ENCODE measurements at places on chromosomes 6 and 20.

- peak; percentile 48 for DNase-seq
Observed at GRCh38 chr6:21342501-21342900, 251.1 kb upstream of the SOX4 start.

GRCh38 chr6:128235556-128235955 is 284.8 kb downstream of the PTPRK start:
- DNase-seq: no peak

DNA sequence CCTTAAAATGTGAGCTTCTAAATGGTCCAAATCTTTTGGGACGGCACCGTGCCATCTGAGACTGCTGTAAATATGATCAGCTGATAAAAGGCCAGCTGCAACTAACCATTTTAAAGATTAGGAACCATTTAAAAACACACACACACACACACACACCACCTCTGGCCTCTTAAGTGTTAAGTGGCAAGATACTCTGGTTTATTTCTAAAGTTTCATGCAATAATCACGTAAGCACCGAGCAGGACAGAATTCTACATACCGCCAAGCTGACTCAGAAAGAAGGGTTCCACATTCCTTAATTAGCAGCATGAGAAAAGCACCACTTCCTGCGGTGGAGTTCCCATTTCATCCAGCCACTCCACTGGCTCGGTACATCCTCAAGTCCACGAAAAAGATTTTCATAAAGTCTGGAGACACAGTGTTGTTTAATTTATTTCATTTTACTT is 17.8 kb upstream of the ZNF217 start:
- DNase-seq: peak; percentile 95

DNA sequence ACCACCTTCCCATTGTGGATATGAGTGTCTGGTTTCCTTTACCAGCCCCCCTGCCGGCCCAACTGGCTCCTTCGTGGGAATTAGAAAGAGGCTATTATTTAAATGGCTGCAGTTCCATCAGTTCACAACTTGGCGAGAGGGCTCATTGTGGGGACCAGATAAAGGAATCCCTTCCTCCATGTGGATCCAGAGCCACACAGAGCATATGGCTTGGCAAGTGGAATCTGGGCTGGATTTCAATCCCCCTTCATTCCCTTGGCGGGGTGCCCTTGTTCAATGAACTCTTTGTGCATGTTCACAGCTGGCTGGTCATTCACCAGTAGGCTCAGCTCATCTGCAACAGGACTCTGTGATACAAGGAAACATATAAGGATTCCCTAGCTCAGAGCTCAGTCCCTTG is 140.6 kb downstream of the OPN5 start:
- no peak for DNase-seq

GRCh38 chr6:141097471-141097870 is 1035.3 kb upstream of the GJE1 start:
- DNase-seq: no peak

DNA sequence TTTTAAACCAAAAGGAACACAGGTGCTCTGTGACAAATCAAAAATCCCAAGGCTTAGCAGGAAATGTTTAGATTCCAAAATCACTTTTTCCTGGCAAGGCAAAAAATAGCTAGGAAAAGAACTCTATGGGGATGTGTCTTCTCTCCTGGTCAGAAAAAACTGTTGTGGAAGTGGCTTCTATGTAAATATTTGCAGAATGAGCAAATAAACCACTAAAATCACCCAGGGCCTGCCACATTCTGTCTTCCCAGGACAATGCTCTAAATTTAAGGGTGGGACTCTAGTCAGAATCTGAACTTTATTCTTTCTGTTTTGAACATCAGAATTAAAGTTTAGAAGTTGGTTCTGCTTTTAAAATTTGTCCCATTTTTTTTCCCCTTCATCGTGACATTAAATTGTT is 29.3 kb downstream of the GCM1 start:
- DNase-seq: no peak

DNA sequence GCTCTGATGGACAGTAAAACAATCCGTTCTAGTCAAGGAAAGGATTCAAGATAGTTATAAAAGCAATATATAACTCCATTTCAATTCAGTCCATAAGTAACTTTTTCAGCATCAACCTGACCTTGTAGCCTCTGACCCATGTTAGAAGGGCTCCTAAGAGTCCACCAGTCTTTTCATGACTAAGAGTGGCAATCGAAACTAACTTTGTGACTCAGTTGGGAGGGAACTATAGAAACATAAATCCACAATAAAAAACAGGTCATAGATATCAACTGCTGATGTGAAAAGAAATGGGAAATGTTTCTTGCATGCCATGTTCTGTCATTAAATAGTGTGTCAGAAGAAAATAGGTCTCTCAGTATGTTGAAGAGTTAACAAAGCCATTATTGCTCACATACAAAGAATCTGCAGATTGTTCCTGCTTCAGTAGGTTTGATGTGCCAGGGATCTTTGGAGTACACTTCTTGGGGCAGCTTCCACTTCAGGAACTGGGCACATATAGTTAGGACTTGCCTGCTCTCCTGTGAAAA is 16.2 kb upstream of the RBL1 start:
- DNase-seq: no peak

DNA sequence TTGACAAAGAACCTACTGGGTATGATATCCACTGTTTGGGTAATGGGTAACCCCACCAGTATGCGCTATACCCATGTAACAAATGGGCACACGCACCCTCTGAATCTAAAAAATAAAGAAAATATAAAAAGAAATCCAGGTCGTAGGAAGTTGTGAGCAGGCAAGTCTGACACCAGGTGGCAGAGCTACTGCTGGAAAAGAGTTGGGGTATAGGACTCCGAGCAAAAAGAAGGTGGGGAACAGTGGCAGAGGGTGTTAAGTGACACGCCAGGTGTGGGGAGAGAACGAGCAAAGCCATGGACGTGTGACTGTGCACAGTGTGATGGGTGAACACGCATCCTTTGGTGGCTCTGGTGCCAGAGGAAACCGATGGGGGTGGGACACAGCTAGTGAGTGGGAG is 46.7 kb downstream of the NOX3 start:
- DNase-seq: no peak

GRCh38 chr6:44007818-44008621 is 119.2 kb downstream of the MRPL14 start:
- no peak for DNase-seq

DNA sequence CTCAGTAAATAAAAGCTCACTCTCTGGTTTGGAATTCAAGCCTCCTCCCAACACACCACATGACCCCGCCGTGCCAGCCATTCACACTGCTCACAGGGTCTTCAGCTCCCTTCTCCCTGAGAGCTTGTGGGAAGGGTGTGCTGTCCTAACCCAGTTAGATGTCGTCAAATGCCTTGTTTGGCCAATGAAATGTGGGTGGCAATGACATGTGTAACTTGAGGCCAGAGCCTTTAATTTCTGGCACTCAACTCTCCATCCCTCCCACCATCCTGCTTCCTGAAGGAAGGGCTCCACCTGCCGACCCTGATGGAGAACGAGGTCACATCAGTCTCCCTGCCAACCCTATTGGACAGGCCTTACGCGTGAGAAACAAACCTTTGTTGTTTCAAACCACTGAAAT is 224.5 kb upstream of the AGPAT4 start:
- no peak for DNase-seq

DNA sequence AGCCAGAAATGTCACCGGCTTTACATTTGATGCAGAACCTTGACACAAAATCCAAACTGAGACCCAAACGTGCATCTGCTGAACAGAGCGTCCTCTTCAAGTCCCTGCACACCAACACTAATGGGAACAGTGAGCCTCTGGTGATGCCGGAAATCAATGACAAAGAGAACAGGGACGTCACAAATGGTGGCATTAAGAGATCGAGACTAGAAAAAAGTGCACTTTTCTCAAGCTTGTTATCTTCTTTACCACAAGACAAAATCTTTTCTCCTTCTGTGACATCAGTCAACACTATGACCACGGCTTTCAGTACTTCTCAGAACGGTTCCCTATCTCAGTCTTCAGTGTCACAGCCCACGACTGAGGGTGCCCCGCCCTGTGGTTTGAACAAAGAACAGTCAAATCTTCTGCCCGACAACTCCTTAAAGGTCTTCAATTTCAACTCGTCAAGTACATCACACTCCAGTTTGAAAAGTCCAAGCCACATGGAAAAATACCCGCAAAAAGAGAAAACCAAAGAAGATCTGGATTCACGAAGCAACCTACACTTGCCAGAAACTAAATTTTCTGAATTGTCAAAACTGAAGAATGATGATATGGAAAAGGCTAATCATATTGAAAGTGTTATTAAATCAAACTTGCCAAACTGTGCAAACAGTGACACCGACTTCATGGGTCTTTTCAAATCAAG is 108.4 kb downstream of the RTN4IP1 start:
- DNase-seq: no peak

- DNase-seq: no peak
Observed at GRCh38 chr20:62826646-62827310, 9.9 kb downstream of the COL9A3 start.

DNA sequence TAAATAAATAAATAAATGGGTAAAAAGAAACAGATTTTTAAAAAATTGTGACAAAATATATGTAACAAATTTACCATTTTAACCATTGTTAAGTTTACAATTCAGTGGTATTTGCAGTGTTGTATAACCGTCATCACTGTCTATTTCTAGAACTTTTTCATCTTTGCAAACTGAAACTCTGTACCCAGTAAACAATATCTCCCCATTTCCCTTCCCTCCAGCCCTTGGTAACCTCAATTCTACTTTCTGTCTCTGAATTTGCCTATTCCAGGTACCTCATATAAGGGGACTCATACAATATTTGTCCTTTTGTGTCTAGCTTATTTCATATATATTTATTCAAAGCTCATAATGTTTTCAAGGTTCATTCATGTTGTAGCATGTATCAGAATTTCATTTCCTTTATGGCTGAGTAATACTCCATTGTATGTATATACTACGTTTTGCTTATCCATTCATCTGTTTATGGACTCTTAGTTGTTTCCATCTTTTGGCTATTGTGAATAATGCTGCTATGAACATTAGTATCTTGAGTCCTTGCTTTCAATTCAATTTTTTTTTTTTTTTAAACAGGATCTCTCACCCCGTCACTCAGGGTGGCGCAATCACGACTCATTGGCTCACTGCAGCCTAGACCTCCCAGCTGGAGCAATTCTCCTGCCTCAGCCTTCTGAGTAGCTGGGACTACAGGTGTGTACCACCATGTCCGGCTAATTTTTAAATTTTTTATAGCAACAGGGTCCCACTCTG is 8.9 kb downstream of the MANBAL start:
- DNase-seq: peak; percentile 54

DNA sequence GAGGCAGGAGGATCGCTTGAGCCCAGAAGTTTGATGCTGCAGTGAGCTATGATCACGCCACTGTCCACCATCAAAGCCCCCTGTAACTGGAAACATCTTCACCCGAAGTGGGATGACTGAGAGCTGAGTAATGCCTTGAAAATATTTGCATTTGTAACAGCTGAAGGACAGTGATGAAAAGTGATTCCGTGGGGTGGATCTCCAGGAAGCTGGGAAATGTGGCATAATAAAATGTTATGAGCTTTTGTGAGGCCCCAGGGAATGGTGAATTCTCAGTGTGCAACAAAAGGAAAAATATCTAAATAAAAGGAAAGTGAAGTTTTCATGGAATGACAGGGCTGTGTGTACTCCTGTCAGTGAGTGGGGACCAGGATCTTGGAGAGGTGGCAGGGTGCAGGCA is 92.0 kb downstream of the JAG1 start:
- DNase-seq: peak; percentile 89

GRCh38 chr6:33781131-33781975 is 7.6 kb downstream of the LEMD2 start:
- DNase-seq: no peak

GRCh38 chr6:32046450-32047083 is 8.4 kb downstream of the CYP21A2 start:
- DNase-seq: no peak

DNA sequence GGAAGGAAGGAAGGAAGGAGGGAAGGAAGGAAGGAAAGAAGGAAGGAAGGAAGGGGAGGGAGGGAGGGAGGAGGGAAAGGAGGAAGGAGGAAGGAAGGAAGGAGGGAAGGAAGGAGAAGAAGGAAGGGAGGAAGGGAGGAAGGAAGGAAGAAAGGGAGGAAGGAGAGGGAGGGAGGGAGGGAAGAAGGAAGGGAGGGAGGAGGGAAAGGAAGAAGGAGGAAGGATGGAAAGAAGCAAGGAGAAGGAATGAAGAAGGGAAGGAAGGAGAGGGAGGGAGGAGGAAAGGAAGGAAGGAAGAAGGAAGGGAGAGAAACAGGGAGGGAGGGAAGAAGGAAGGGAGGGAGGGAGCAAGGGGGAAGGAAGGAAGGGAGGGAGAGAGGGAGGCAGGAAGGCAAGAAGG is 204.9 kb downstream of the PHACTR1 start:
- DNase-seq: no peak

DNA sequence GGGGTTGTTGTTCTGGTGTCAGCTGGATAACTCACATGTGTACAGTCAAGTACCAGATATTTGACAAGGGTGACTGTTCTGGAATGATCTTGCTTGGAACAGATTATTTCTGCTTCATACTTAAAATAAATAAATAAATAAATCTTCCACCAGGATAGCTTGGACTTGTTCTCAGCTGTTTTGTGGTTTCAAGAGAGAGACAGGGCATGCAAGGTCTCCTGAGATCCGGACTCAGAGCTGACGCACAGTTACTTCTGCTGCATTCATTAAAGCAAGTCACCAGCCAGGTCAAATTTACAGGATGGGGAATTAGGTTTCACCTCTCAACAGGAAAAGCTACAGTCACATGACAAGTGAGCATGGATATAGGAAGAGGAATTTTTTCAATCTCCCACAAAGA is 285.0 kb upstream of the SPTLC3 start:
- no peak for DNase-seq

GRCh38 chr20:1595333-1595732 is 24.5 kb downstream of the SIRPB1 start:
- DNase-seq: no peak

GRCh38 chr6:157650261-157650640 is 172.8 kb upstream of the SNX9 start:
- DNase-seq: no peak

DNA sequence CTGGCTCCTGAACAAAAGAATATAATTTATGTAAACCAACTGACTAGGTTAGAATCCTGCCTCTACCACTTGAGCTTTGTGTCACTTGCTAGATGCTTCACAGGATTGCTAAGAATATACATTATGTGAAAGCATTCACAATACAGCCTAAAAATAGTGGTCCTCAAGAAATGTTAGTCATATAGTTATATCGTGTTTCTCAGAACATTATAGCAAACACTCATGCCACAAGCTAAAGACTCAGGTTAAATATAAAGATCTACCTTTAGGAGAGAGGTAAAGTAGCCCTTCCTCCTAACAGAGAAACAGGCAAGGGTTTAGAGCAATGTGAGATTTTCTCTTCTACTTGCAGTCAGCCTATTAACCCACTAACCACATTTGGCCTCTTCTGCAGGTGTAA is 17.8 kb upstream of the ALDH8A1 start:
- DNase-seq: no peak

- DNase-seq: peak; percentile 53
Observed at GRCh38 chr6:116406678-116407345, 36.1 kb downstream of the DSE start.

Data from fibroblast of skin of left quadriceps (primary cell).